SJSA1 (cell line): ENCODE measurements at places on chromosomes 11 and 22. TPM values are rescaled to one million over a fixed set of nuclear protein-coding genes. Genes with fewer than 3 reads are reported as not detected.
A peak's percentile ranks its signal among the peaks of the same experiment; 100 is the strongest.

DNA sequence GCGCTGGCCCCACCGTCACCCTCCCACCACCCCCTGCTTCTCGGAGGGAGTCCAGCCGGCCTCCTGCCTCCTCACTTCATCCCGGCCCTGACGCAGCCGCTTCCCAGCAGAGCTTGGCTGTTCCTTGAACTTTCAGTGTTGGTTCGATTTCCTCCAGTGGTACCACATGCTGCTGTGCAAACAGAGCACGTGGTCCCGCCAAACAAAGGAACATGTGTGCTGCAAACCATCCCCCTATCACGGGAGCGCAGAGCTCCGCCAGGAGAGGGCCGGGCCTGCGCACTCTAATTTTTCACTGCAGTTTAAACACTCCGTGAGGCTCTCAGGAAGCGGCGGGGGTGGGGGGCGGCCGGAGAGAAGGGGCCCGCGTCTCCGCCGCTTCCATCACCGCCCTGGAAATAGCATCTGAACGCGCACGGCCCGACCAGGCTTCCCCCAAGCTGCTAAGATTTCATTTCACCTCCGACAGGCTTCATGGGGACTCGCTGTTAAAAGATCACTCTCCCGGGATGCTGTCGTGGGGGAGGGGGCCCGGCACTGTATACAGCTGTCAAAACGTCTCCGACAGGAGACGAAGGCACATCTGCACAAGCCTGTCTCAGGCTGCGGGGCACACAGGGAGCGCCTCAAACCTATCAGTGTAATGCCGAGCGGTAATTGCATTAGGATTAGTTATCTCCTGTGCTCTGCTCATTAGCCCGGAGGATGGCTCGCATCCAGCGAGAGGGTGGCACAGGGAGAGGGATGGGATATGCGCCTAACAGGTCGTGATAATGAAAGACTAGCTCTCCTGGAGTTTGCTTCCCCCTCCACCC, 269.9 kb upstream of the SORL1-AS1 start:
- DNase-seq, result no peak

GRCh38 chr11:59641156-59641555, 25.6 kb upstream of the OSBP start:
- DNase-seq, result no peak

- no peak for DNase-seq
These were observed 33.8 kb downstream of the ZNF202 start for GRCh38 chr11:123707606-123708205.

DNA sequence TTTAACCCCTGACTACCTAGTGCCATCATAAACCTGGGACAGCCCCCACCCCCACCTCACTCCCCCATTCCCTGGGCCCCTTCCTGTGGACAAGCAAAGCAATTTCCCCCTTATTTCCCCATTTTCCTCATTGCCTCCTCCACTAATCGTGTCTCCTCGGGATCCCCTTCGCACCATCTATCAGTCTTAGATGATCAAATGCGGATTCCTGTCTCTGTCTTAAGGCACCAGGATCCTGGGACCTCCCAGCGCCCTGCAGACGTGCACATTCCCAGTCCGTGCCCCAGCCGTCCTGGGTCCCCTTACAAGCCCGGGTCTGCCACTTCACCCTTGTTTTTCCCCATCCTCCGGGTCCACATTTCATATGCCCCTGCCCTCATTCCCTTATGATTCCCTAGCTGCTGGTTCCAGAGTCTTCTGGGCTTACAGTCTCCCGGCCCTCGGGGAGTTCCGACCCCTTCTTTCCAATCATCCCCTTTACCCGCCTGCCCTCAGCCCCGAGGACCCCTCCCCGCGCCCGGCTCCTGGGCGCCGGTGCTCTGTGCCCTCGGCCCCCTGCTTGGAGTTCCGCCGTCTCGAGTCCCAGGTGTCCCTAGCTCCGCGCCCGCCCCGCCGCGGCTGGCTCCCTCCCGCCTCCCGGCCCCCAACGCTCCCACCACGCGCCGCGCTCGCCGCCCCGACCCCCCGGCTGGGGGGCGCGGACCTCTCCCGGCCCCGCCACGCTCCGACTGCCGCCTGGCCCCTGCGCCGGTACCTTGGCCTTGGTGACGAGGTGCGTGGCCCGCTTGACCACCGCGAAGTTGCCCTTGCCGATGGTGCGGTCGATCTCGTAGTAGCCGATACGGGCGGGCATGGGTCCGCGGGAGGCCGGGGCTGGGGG, 599 bp downstream of the SIK3 start:
- DNase-seq, result peak; percentile 19

GRCh38 chr11:99952816-99953215, 734.3 kb upstream of the ARHGAP42 start:
- DNase-seq, result peak; percentile 3

DNA sequence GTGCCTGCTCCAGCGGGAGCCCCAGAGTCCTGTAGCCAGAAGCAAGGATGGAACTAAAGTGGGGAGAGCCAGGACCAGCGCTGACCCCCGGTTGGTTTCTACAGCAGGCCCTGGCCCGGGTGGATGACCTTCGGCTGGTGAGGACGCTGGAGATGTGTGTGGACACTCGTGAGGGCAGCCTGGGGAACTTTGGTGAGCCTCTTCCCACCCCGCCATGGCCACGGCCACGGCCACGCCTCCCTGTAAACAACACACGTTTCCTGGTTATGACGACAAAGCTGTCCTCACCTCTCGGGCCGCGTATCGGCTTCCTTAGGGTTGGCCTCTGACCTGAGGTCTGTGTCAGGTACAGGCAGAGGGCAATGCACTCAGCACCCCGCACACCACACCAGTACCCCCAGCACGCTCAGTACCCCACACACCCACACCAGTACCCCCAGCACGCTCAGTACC, 4.1 kb downstream of the LRRC56 start:
- no peak for DNase-seq

- no peak for DNase-seq
These were observed 4.9 kb downstream of the HIPK3 start for GRCh38 chr11:33262011-33262645.

DNA sequence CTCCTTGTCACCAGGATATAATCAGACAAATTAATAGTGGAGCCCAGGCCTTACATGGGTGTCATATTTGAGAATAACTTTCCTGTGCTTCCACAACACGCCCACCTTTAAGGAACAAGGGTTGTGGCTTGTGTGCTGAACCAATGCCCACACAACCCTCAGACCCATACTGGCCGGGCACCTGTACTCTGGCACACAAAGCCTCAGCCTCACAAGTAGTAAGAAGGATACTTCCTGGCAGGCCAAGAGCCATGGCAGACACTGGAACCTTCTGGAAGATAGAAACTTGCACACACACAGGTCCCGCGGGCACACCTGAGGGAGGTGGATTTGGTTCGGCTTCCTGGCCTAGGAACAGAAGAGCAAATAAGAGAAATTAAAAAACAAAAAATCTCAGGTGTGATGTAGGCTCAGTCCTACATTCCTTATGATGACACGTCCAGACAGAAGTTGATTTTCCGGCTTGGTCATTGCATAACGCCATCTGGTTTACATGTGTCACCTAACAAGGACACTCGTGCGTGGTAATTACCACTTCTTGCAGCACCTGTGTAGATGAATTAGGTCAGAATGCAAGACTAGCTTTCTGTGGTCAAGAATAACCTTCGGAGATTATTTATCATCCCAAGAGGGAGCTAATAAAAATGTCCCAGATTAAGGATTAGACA, 5.8 kb upstream of the BRD1 start:
- DNase-seq, result no peak

DNA sequence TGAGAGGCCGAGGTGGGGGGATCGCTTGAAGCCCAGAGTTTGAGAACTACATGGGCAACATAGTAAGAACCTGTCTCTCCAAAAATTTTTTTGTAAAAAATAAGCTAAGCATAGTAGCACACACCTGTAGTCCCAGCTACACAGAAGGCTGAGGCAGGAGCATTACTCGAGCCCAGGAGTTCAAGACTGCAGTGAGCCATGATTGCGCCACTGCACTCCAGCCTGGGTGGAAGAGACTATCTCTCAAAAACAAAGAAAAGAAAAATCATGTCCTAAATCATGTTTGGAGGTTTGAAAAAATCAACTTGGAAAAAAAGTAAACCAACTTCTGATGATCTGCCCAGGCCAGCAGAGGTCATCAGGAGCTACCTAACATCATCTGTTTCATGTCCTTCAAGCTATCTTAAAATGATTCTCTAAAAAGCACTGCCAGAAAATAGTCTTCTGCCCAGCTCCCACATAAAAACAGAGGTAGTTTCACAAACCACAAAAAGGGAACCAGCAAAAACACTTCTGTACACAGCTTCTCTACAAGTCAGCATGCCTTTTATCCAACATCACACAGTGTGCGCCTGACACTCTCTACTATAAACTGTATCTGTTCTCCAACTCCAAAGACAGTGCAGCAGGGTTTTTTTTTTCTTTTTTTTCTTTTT, 165.0 kb downstream of the SOX6 start:
- DNase-seq, result no peak

DNA sequence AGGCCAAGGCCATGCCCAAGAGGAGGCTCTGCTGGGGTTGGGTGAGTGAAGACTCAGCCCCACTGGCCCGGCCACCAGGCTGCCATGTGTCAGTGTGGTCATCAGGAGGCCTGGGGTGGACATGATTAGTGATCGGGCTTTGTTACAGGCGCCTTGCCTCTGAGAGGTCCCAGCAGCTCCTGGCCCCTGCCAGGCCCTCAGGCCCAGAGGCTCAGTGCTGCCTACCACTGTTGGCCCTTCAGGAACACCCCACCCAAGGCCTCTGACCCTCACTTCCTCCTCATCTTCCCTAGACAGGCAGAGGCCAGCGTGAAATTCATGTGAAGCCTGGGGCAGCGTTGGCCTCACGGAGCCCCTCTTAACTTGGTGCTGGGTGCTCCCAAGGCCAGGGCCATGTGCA, 2.2 kb downstream of the MRPL23 start:
- no peak for DNase-seq

GRCh38 chr11:115933564-115933963, 429.3 kb upstream of the CADM1 start:
- DNase-seq, result no peak

GRCh38 chr22:44328762-44329161, 16.0 kb upstream of the SHISAL1 start:
- no peak for DNase-seq

GRCh38 chr22:46251266-46251665, 1.2 kb upstream of the CDPF1 start:
- no peak for DNase-seq

- no peak for DNase-seq
These were observed 13.6 kb downstream of the PPIL2 start for GRCh38 chr22:21679383-21679782.

- no peak for DNase-seq
These were observed 406.2 kb upstream of the CADM1 start for GRCh38 chr11:115910379-115910778.

- DNase-seq, result no peak
These were observed 8.2 kb downstream of the OSBP2 start for GRCh38 chr22:30702856-30703255.

DNA sequence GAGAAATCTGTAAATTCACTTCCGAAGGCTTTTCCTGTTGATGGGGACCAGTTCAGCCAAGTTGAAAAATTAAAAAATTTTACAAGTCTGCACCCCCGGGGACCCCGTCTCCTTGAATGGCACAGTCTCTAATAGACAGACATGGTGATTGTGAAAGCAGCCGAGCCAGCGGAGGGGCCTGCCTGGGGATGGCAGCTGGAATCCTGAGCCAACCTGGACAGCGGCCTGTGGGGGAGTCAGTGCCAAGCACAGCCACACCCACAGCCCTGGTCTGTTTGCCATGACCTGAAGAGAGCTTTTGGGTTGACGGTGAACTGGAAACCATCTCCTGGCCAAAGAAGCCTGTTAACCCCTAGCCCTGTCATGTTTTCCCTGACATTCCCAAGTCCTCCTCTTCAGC, 64.7 kb downstream of the PARVG start:
- DNase-seq, result peak; percentile 31

DNA sequence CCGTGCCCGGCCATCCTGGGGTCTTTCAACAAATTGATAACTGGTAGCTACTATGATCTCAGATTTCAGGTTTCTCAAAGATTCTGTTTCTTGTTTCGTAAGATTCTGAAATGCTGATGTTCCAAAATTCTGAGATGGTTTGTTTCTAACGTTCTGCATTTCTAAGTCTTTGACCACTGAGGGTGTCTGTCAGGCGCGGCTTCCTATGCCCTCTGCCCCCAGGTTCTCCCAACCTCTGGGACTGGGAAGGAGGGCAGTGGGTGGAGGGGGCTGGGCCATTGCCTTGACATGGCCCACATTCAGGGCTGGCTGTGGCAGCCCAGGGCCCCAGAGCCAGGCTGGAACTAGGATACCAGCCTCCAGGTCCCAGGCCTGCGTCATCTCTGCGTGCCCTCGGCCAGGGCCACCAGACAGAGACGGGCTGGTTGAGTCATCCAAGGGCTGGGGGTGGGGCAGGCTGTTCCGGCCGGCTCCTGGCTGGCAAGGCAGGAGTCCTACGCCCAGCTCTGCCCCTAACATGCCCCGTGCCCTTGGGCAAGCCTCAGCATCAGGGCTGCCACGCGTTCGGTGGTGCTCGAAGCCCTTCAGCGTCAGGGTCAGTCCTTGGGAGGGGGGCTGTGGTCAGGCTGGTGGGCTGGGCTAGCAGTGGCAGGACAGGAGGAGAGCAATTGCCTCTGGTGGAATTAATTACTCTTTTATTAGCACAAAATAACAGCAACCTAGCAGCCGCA, 5.2 kb downstream of the TMEM134 start:
- peak; percentile 95 for DNase-seq

GRCh38 chr11:10926801-10927211, 69.0 kb upstream of the ZBED5 start:
- no peak for DNase-seq

DNA sequence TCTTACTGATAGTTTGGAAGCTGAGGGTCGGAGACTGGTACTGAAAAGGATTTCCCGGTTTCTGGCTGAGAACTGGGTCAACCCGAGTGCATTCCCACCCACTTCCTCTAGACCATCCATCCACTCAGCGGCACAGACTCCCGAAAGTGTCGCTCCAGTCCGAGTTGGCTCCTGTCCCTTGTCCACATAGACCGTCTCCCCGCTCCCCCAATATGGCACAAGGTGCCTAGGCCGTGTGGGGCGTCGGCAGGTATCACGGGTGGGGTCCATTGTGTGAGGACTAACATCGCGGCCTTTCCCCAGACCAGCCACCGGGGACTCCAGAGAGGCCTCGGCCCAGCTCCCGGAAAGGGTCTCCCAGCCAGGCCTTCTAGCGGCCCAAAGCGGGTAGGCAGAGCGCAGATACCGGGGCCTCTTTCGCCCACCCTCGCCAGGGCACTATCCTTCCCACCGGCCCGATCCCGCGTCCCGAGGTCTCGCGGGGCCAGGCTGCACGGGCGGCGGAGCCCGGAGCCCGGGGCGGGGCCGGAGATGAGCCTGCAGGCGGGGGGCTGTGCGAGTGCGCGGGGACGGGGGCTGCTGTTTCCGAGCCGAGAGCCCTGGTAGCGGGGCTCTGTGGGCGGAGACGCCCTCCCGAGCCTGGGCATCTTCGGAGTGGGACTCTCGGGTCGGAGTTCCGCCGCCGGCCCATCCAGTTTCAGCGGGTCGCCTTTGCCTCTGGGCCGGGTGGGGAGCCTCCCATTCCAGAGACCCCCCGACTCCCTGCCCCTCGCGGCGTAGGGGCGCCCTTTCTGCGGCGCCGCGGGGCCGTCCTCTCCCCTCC, 21.1 kb downstream of the SERPINH1 start:
- DNase-seq, result peak; percentile 50

GRCh38 chr11:28153586-28153985, 45.4 kb downstream of the METTL15 start:
- no peak for DNase-seq

Gene PLAAT5
- total RNA-seq, result 0.24 TPM in 1 of 2 replicates, not detected in the other

Gene BTBD18
- total RNA-seq, result not detected in 2 replicates

Gene CHRDL2
- total RNA-seq, result not detected in 2 replicates

Gene CSNK2A3
- 0.53 and 2.3 TPM in 2 replicates for total RNA-seq

Gene HTR3B
- not detected in 2 replicates for total RNA-seq

Gene SULT4A1
- total RNA-seq, result not detected in 2 replicates

Gene MUC6
- not detected in 2 replicates for total RNA-seq

Gene BAIAP2L2
- not detected in 2 replicates for total RNA-seq
